ENCODE measurements at places on chromosomes 7 and 10. TPM values are rescaled to one million over a fixed set of nuclear protein-coding genes. Genes with fewer than 3 reads are reported as not detected.

The SEMA4G gene
- total RNA-seq = 0.26 TPM

The DNMBP gene
- 21.1 TPM for total RNA-seq

The AGAP5 gene
- 4.7 TPM for total RNA-seq

The CYP26C1 gene
- total RNA-seq = 0.26 TPM

The PHKG1 gene
- total RNA-seq = 4.6 TPM

The OPN4 gene
- total RNA-seq = not detected

The OPTN gene
- 121 TPM for total RNA-seq

The PDCD11 gene
- total RNA-seq = 23.8 TPM

The NUDT13 gene
- 1.8 TPM for total RNA-seq

The MALRD1 gene
- 1.7 TPM for total RNA-seq

The PALD1 gene
- total RNA-seq = 1.8 TPM

The LIPF gene
- total RNA-seq = not detected

The LLCFC1 gene
- total RNA-seq = not detected

The NOS3 gene
- total RNA-seq = 1.8 TPM

The HOXA7 gene
- 5.0 TPM for total RNA-seq

All from articular chondrocyte of knee joint (primary cell).